ENCODE measurements at places on chromosomes 2 and 18.

DNA sequence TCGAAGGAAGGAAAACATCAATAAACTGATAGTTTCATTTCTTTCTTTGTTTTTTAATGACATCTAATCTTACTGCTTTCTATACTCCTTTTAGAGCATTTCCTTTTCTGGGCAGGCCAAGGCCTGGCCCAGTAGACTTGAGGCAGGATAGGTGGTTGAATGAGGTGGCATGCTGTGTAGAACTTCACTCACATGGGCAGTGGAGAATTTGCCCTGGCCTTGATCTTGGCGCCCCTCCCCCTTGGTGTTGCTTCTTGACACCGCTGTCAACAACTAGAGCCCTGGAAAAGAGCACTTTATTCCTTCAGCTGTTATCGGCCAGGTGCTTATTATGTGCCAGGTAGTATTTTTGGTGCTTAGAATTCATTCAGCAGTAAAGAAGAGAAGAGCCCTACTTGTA, 37.4 kb downstream of the XRCC5 start:
- no peak for DNase-seq

GRCh38 chr18:13525381-13526029, 200.9 kb downstream of the FAM210A start:
- no peak for DNase-seq

DNA sequence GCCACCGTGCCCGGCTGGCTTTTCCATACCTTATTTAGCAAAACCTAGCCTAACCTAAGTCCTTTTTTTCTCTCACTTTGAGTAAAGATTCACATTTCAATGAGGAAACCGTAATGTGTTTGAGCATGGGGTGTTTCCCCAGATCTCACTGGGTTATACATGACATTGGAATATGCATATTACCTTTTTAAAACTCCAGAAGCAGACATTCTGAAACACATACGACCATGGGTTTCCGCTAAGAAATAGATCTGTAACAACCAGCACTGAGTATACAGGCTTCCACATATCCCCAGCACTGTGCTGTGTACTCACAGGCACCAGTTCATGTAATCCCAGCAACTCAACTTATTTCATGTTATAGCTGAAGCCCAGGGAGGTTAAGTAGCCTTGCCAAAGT, 41.0 kb upstream of the FOSL2 start:
- no peak for DNase-seq

- DNase-seq: no peak
Measured at GRCh38 chr2:60294901-60295635, 258.4 kb downstream of the BCL11A start.

DNA sequence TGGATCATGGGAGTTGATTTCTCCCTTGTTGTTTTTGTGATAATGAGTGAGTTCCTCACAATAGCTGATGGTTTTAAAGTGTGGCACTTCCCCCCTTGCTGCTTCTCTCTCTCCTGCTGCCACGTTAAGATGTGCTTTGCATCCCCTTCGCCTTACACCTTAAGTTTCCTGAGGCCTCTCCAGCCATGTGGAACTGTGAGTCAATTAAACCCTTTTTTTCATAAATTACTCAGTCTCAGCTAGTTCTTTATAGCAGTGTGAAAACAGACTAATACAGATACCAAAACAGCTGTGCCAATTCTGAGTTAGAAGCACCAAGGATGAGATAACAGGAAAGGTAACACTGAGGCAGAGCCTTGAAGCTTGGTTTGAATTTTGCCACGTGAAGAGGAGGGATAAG, 44.7 kb downstream of the ITSN2 start:
- no peak for DNase-seq

DNA sequence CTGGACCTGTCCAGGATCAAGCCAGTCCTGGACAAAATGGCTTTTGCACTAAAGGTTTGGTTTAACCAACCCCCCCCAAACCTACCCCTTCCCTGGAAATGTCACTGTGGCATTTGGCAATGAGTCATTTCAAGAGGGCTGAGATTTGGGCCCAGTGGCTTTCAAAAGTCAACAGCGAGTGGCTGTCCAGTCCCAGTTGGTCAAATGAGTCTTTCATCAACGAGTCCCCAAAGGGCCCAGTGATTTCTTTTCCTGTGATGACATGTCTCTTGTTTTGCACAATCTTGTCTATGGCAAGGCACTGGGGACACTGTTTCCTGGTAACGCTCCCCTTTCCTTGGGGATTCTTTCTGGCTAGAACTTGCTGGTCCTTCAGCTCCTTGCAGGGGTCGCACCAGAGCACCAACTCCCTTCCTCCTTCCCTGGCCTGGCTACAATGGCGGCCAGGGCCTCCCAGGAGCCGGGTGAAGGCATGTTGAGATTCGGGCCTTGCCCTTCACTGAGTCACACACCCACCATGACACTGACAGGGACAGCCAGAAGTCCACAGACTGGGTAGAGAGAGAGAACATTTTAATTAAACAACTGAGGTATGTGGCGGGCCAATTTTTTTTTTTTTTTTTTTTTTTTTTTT, 87.2 kb downstream of the SMAD7 start:
- no peak for DNase-seq

DNA sequence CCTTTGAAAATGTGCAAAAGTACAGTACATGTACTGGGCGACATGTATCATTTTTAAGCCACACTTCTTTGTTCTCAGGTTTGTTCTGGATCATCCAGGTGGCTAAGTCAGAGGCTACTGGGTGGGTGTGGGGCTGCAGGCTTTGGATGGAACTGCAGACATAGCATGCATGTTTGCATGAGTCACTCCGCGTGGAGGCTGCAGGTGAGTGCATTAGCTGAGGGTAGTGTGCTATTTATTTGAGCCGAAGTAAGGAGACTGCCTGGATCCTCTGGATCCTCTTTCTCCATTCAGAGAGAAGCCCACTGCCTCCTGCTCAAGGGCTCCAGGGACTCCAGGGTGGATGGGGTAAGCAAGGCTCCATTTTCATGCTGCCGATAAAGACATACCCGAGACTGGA, 9.4 kb upstream of the NEURL3 start:
- no peak for DNase-seq

- no peak for DNase-seq
Measured at GRCh38 chr2:65030476-65031332, 25.5 kb upstream of the CEP68 start.

DNA sequence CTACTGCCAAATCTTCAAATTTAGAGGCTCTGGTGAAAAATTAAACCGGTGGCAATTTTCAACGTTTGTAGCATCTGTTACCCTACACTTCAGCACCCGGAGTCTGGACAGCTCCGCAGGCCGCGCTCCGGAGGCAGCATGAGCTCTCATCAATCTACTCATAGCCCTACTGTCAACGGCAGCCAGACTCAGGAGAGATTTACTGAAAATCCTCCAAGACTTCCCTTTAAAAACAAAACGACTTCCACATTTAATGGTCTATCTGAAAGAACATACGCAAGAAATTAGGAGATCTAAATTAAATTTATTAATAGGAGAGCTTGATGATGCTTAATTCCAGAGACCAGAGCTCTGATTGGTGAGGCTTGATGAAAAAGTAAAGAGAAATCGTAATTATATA, 970 bp upstream of the ADCYAP1 start:
- no peak for DNase-seq

- no peak for DNase-seq
Measured at GRCh38 chr2:98461498-98462049, 16.9 kb downstream of the INPP4A start.

GRCh38 chr2:54709336-54709809, 14.1 kb upstream of the EML6 start:
- no peak for DNase-seq

DNA sequence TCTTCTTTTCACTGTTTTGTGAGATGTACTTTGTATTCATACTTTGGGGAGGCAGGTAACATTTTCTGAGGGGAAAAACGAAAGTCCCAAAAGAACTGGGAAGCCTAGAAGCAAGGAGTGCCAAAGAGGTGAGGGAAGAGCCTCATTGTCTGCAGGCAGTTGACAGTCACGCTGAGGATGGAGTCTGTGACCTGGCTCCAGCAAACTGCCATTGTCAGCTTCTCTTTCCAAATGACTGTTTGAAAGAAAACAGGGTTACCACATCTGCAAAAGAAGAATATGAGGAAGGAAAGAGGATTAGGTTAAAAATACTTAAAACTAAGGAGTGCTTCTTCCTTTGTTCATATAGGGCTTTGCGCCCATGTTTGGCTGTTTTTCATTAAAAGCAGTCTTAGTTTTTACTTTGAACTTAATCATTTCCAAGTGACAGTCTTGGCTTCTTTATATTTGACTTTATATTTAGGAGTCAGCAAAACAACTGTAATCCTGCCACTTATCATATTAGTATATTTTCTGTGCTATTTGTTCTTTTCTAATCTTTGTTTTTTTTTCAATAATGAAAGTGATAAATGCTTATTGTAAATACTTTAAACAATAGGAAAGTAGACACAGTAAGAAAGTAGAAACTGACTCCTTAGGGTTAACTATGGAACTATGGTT, 35.0 kb downstream of the CERS6 start:
- DNase-seq: no peak

DNA sequence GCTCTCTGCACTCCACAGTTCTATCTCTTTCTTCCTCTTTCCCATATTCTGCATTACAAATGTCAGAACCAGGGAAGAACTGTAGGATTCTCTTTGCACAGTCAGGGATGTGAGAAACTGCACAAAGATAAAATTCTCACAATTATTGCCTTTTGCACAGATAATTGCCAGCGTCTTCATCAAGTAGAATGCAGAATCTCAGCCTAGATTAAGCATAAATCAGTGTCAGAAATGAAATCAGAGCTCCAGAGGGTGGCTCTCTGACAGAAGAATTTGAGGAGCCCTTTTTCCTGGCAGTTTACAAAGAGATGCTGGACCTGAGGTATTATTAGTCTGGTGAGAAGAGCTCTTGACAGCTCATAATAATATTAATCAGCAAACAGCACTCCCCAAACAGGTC, 173.1 kb downstream of the PTH2R start:
- DNase-seq: no peak

GRCh38 chr2:60558536-60558935, 5.1 kb upstream of the BCL11A start:
- no peak for DNase-seq

DNA sequence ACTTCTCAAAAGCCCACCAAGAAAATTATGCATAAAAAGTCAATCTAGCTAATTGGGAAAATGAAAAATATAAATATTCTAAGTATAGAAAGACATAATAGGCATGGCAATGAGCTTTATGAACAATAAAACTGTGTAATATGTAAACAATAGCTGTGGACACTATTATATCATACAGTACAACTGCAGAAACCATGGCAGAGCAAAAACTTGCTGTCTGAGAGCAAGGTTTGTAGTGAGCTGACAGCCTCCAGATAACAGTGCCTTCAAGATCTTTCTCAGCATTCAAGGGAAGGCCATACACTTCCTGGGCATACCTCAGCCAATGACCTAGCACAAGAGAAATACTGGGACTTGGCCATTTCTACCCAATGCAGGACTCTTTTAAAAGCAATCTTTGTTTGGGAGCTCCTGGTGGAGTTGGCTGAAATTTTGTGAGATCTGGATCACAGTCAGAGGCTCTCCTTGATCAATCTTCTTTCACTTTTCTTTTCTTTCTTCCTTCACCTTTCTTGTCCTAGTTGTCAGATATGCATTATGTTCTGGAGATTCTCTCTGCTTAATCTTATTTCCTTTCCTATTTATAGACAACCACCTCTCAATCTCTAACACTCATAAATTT, 427.2 kb upstream of the UBE2E3 start:
- DNase-seq: no peak

GRCh38 chr2:200077210-200077650, 121.8 kb downstream of the MAIP1 start:
- no peak for DNase-seq

- no peak for DNase-seq
Measured at GRCh38 chr2:57907411-57907810, 139.2 kb upstream of the VRK2 start.

GRCh38 chr2:83585250-83585649, 873.8 kb downstream of the SUCLG1 start:
- DNase-seq: no peak

GRCh38 chr2:9326975-9327374, 96.4 kb downstream of the ITGB1BP1 start:
- no peak for DNase-seq

GRCh38 chr2:53210538-53210937, 557.1 kb upstream of the CHAC2 start:
- DNase-seq: no peak

DNA sequence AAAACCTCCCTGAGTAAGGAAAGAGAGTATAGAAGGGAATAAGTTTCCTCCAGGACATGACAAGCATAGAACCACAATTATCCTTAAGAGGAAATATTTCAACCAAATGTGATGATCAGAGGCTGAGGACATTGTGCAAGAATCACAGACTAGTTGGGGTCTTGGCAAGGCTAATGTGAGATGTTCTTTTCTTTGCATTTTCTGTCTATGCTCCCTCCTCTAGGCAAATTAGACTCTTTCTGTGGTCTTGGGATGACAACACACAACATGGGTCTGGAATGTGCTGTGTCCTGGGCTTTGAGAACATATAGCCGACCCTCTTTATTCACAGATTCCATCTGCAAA, 32.0 kb upstream of the IL1RL1 start:
- DNase-seq: no peak

DNA sequence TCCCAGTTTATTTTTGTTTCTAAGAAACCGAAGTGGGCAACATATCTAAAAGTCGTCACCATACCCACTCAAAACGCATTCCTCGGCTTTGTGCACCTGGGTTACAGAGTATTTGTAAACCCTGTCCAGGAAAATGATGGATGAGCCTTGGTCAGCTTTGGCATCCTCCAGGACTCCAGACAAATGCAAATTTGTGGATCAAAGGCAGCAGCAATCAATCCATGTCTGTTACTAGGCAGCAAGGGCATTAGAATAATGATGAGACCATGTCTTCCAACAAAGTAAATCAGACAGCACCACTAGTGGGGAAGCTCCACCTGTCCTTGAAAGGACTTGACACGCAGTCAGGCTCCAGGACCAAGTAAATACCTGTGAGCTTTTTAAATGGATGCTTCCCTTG, 672.6 kb upstream of the GYPC start:
- no peak for DNase-seq

DNA sequence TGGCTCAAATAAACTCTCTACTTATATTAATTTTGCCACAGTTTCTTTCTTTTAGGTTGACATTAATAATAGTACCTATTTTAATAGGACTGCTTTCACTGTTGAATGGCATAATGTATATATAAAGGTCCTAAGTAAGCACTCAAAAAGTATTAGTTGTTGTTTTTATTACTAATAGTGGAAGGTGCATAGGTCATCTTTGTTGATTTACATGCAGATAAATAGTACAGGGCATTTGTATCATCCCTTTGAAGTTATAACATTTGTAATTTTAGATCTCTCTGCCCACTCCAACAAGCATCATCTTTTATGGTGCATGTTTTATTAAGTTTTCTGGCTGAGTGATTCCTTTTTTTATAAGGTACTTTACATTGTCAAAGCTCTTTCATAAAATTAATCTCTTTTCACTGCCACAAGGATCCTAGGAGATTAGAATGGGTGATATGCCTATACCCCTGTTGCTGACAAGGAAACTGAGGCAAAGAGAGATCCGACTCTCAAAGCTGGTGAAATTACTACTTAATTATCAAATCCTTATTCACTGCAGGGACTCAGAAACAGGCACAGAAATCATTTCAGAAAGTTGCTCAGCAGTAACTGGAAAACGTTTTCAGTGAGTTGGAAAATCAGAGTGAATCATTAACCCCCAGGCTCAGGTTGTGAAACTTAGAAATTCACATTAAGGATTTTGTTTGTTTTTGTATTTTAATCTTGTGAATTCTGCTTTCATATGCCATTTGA, 299.6 kb downstream of the AGPS start:
- no peak for DNase-seq

GRCh38 chr2:86596118-86596517, 27.5 kb downstream of the RNF103 start:
- DNase-seq: no peak
